ENCODE measurements at places on chromosomes 2 and 18.

GRCh38 chr18:59851784-59852399 is 47.9 kb upstream of the PMAIP1 start:
- no peak for DNase-seq

DNA sequence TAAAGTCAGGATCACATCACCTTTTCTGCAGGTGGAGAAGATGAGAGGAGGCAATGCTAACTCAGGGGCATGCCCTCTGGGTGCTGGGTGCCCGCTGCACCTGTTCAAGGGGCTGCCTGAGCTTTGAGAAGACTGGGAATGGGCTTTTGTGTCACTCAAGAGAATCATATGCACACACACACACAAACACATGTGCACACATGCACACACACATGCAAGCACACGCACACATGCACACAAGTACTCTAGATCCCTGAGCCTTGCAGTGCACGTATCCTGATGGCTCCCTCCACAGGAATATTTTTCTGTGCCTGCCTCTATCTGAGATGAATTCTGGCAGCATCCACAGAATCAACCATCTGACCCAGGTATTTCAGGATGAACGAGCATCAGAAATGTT is 110.0 kb upstream of the TEX51 start:
- no peak for DNase-seq

GRCh38 chr2:175152242-175152641 is 15.8 kb downstream of the ATF2 start:
- DNase-seq = no peak

DNA sequence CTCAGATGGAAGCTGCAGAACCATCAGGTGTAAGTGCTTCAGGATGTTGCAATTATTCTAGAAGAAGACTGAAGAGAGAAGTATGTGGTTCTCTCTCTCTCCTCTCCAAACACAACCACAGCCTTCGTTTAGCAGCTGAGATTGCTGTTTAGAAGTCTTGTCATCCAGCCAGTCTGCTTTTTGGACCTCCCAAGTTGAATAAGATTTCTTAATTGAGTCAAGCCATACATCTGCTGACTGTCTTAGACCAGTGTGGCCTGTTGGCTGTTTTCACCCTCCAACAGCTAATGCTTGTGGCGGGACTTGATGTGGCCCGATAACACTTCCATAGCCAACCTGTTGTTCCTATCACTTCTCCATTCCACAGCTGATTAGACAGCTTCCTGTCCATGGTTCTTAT is 91.3 kb upstream of the TMEM17 start:
- no peak for DNase-seq

DNA sequence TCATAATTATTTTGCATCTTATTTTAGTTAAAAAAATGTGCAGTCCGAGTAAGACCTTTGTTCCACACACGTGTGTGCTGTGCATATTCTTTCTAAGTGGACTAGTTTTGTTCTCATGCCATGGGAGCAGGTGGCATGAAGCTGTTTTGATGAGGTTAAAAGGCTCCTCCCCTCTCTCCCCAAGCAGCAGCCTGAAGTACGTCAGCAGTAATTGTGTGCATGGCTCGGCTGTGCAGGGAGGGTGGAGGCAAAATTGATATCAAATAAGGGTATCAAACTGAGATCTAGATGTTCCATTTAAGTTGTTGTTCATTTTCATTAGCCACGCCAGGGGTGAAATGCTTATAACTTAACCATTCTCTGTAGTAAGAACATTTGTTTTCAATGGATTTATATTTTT is at the start of gene NYAP2:
Gene NYAP2 (plus strand): TSS at position 207 of the 400 bp plus-strand sequence. CDS start 9,171 bp downstream, outside the sequence.
- no peak for DNase-seq

DNA sequence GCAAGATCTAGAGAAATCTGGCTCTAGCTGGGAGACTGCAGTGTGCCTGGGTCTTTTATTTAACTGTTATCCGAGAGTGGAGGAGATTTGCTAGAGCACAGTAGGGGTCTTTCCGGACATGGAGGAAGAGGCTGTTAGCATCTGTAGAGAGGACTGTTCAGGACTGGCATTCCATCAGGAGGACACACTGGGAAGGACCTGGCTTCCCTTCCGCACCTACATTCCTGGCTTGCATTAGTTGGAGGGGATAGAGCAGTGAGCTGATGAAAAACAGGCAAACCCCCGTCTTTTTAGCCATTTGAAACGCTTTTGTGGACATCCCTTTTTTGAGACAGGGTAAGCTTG is 874 bp upstream of the PIEZO2 start:
- DNase-seq = no peak

GRCh38 chr18:21799721-21800120 is 59.1 kb downstream of the MIB1 start:
- DNase-seq = no peak

DNA sequence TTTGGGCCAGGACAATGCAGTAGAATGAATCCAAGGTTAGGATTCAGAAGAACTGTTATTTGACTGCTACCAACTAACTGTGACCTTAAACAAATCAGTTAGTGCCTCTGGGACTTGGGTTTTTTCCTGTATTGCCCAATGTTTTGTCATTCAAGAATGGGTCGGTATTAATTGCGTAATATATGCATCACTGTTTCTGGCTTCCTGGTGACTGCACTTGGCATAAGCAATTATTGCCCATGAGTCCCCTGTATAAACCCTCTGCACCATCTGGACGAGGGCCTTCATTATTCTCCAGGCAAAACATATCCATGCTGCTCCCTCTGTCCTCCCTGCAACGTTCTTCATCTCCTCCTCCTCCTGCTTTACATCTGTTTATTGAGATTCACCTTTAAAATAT is 255.8 kb upstream of the LRRTM1 start:
- DNase-seq = no peak

- no peak for DNase-seq
Observed at GRCh38 chr2:38417745-38418689, 40.9 kb upstream of the ATL2 start.

DNA sequence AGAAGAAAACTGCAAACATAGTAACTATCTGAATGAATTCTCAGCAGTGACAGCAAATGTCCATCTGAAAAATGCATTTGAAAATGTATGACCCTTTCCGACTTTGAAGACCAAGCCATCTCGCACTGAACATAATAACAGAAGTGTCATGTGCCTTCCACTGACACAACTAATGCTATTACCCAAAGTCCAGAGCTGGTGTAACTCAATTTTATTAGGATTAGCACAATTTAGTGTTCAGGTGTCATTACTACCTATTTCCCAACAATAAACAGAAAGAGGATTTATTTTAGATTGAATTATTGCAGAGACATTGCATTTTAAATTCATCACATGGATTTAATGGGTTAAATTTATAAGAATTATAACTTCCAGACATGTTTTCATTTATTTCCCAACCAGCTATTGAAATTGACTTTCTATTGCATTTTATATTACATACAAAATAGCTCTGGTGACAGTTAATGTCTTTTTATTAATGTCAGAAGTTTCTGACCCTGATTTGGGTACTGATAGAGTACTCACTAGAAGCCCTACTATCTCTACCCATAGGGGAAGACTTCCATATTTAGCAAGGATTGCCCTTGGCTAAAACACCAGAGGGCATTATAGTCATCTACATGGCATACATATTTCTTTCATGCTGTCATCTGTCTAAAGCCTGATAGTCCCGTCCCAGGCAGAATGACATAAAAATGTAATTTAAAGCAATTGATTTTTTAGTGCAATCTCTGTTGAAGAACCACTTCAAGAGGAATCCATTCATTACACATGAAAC is 7.0 kb upstream of the STK39 start:
- DNase-seq = no peak

GRCh38 chr2:35343135-35343534 is 1012.4 kb upstream of the CRIM1 start:
- DNase-seq = no peak

GRCh38 chr2:162974771-162975170 is 136.2 kb upstream of the KCNH7 start:
- no peak for DNase-seq

DNA sequence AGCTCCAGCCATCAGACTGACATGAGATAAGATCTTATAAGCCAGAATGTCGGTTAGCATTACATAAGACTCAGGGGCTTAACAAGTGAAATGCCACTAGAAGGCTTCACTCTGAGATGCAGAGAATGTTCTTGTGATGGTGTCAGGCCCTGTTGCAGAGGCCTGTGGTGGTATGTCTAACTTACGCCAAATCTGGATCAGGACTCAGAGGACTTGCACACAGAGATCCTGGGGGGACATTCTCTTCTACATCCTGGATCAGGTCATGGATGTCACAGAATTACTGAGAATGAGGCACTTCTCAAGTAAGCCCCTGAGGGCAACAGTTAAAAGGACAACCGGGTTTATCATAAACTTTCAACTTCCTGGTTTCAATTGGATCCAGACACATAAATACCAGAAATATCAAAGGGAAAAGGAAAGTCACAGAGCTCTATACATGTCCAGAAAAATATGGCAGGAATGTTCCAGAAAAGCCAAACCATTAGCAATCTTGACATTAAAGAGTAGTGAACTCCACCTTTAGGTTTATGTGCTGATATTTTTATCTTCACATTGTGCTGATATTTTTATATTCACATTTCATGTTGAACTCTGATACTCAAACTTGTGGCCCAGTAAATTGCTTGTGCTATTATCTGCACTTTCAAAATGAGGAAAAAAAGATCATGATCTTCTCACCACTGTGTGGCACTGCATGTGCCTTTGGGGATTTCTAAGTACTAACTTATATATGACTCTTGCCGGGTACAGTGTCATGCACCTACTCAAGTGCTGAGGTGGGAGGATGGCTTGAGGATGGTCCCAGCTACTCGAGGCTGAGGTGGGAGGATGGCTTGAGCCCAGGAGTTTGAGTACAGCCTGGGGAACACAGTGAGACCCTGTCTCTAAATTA is 137.5 kb upstream of the RNF152 start:
- DNase-seq = no peak

- no peak for DNase-seq
Observed at GRCh38 chr2:16520891-16521290, 144.7 kb downstream of the CYRIA start.

GRCh38 chr2:106562268-106563186 is 75.4 kb downstream of the CD8B2 start:
- DNase-seq = no peak

- DNase-seq = no peak
Observed at GRCh38 chr18:68467957-68468356, 247.0 kb downstream of the TMX3 start.

- no peak for DNase-seq
Observed at GRCh38 chr2:98313492-98314250, 32.6 kb upstream of the CNGA3 start.

- DNase-seq = no peak
Observed at GRCh38 chr2:221293949-221294742, 278.0 kb downstream of the EPHA4 start.

DNA sequence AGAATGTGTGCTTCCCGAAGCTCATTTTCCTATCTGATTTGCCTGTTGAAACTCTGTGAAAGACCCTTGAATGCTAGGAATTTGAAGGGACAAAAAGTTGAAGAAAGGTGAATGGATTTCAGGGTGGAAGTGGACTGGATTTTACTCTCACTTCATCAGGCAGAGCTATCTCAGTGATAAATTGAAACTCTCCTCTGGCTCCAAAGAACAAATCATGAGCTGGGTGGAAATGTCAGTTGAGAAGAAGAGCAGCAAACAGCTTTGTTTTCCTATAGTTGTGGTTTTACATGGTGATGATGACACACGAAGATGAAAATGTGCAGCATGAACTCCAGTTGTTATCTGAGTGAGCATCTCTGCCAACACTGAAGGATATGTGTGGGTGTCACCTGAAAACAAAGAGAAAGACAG is 34.4 kb downstream of the CD28 start:
- DNase-seq = no peak

- DNase-seq = no peak
Observed at GRCh38 chr2:210003359-210003758, 921 bp downstream of the RPE start.

- no peak for DNase-seq
Observed at GRCh38 chr18:57806978-57807285, 3.8 kb upstream of the ATP8B1 start.

DNA sequence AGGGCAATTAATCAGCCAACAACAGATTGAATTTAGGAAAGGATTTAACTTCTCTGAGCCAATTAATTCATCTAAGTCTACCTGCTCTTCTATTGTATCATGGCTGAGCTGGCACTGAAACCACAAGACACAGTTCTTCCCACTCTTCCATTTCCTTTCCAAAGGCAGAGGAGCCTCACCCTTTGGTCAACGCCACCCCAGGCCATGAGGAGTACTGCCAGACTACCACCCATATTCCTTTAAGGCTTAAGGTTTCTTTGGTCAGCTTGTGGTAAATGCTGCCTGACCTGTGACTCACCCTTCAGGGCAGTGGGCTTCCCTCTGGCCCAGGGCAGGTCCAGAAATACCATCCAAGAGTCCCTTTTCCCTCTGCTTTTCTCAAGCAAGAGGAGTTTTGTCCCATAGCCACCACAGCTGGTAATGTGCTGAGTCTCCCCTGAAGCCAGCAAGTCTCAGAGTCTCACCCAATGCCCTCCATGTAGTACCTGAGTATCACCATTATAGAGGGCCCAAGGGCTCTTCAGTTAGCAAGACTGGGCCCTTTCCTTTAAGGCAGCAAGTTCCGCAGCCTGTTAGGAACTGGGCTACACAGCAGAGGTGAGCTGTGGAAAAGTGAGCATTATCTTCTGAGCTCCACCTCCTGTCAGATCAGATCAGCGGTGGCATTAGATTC is 900.5 kb upstream of the CRIM1 start:
- no peak for DNase-seq

GRCh38 chr2:43419243-43419642 is 176.6 kb downstream of the THADA start:
- no peak for DNase-seq

DNA sequence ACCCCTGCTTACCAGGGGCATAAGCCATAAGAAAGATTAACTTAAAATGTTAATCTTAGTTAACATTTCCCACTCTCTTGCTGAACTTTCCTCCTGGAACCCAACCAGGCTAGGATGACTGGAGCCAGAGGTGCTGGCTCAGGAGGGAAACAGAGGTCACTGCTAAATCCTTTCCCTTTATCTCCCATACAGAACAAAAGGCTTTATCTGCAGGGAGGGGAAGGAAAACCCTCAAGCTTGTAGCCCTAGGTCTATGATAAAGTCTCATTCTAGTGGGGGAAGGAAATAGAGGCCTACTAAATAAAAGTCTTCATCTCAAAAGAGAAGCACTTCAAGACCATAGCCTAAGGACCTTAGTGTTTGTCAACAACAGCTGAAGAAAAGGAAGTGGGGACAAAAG is 18.6 kb downstream of the HIBCH start:
- DNase-seq = no peak

DNA sequence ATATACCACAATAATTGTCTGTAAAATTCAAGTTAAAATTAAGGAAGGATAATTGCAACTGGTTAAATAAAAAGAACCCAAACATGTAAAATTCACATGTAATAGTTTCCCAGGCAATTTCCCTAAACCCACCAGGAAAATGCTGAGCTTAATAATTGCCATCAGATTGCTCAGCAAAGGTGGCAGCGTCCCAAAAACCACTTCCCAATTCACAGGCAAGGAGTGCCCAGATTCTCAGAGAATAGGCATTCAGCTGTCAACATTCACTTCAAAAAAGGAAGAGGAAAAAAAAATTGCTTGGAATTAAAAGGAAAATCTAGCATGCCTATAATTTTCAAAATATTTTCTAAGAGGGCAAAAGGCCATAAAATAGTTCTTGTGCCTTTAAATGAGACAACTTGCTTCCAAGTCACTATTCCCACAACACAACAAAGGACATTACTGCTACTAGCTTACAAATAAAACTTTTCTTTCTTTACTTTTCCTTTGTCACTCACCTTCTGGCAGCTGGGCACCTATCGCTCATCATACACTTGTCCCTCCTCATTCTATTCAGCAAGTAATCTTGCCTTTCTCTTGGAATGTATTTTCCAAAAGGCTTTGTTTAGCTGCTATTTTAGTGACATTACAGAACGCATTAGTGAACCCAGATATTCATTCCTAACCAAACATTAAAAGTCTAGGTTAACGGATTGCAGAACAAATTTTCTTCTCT is 15.2 kb downstream of the SRBD1 start:
- no peak for DNase-seq

- no peak for DNase-seq
Observed at GRCh38 chr18:79241755-79242154, 154.0 kb upstream of the NFATC1 start.

All from NCI-H1048 (cell line).